RKO (cell line): ENCODE measurements at places on chromosomes 2 and 18.

- DNase-seq: no peak
Observed at GRCh38 chr18:36446059-36446458, 148.5 kb downstream of the FHOD3 start.

- DNase-seq: no peak
Observed at GRCh38 chr2:5473635-5474034, 218.5 kb upstream of the SOX11 start.

GRCh38 chr2:138395565-138396306 lies 105.8 kb upstream of the SPOPL start:
- DNase-seq: peak; percentile 30

- DNase-seq: peak; percentile 68
Observed at GRCh38 chr2:75896779-75897366, 186.2 kb upstream of the GCFC2 start.

- no peak for DNase-seq
Observed at GRCh38 chr2:95008996-95009395, 16.5 kb upstream of the MAL start.

DNA sequence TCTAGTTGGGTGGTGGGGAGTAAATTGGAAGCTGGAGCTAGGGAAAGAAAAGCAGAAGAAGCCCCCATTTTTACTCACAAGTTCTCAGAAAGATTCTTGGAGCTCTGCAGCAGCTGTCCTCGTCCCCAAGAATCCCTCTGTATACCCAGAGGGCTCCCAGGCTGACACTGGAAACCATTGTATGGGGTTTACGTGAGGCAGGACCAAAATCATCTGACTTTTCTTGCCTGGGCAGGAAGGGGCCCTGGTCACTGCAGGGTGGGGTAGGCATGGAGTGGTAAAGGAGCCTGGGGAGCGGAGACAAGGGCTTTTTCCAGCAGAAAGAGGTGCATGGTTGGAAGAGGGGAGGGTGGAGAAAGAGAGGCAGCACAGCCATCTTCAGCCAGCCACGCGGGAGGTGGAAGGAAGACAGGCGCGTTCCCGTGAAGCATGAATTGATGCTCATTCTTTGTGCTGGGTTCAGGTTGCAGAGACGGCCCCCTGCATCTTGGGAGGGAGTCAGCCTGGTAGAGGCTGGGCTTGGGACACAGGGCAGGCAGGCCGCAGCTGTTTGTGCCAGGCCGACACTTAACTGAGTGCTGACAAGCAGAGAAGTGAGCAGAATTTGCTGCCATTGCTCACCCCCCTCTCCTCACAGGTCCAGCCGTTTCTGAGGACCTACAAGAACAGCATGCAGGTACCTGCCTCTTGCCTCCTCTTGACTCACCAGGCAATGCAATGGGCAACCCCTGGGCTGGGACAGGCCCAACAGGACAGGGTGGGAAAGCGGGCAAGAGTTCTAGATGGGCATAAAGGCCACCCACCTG lies 94.8 kb downstream of the PLB1 start:
- DNase-seq: no peak

DNA sequence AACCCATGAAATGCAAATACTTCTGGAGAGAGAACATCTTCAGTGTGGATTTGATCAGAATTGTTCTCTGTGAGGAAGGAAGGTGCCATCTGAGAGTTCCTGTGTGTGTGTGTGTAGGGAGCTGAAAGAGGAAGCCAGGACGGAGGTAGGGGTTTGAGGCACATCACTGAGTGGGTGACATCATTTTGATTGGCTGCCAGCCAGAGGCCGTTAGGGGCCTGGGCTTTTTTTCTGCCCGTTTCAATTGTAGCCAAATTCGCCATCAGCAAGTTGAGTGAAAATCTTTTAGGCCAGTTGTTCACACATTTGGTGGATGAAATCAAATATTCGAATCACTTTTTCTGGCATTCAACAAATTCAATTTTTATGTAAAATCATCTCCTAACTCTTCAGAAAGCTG lies 48.9 kb downstream of the TSN start:
- DNase-seq: no peak
